ENCODE measurements at places on chromosomes 3 and 15.

- DNase-seq, result no peak
Observed at GRCh38 chr15:61049934-61050333, 179.2 kb downstream of the RORA start.

DNA sequence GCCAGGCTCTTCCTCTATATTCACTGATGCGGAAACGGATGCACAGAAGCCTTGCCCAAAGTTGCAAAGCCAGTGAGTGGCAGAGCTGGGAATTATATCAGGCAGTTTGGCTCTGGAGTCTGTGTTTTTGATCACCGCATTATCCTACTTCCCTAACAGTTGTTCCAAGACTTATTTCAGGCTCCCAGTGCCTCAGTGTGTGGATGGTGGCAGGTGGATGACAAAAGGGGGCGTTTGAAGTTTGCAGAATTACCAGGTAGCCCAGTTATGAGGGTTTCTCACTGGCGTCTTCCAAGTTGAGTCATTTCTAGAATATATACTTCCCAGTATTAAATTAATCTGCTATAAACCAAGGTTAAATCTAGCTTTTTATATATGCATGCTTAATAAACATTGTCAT lies 81.0 kb downstream of the USP13 start:
- no peak for DNase-seq

- no peak for DNase-seq
Observed at GRCh38 chr3:141619450-141619849, 118.6 kb upstream of the RNF7 start.

DNA sequence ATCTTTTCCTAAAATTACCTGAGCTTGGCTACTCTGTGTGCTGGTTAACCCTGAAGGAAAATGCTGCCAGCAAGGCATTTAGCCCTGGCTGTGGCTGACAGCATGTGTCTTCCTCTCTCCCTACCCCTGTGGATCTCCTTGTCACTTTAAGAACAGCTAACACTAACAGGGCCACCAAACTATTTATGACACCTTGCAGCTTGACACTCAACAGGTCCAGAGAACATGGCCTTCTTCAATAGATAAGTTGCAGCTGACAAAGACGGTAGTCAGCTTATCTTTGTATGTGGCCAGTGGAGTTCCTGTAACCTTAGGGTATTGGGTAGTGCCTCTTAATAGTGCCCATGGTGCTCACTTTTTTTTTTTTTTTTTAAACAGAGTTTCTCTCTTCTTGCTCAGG lies 32.0 kb upstream of the COPB2 start:
- DNase-seq, result no peak

GRCh38 chr15:78302579-78303312 lies 3.3 kb upstream of the SKIC8 start:
- DNase-seq, result no peak

GRCh38 chr15:96720656-96721055 lies 390.2 kb downstream of the NR2F2 start:
- DNase-seq, result no peak

DNA sequence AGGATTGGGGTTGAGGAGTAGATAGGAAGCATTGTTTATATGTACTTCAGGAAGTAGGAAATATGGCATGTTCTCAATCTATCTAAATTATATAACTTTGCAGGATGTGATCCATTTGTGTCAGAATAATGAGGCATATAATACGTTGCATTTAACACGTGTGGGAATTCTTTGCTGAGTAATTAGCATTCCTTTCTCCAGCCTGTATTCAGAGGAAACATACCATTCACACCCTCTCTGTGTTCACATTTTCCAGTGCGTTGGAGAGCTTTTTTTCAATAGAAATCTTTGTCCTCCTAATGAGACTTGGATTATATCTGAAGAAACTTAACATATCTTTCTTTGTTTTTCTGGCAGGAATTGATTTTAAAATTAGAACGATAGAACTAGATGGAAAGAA lies 33.0 kb upstream of the APH1B start:
- DNase-seq, result no peak

DNA sequence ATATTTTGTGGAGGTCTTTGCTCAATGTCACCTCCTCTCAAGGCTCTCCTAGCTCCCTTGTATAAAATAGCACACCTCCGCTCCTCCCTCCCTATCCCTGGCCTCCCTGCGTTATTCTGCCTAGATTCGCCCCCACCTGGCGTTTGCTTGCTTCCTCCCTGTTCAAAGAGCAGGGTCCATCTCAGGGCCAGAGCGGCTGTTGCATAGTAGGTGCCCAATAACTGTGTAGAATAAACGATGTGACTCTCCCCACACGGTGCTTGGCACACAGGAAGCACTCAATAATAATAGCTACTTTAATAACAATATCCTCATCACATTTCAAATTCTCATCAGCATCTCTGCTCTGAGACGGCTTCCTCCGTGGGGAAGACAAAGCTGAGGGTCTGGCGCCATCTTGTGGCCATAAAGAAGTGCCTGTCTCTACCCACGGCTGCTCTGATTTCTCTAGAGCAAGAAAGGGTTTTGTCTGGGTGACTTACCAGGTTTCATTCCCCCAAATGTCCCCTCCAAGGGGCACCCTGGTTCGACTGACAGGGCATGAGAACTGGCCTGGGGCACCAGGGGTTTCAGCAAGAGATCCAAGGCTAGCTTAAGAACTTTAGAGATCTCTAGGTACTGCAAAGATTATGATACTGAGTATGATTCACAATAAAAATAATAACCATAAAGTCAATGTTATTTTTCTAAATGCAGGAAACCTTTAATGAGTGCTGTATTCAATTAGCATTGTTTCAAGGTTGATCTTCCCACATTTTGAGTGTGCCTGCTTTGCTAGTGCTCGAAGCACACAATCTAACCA lies 16.1 kb downstream of the CD276 start:
- peak; percentile 7 for DNase-seq

GRCh38 chr3:155989536-155989935 lies 119.1 kb downstream of the GMPS start:
- no peak for DNase-seq

DNA sequence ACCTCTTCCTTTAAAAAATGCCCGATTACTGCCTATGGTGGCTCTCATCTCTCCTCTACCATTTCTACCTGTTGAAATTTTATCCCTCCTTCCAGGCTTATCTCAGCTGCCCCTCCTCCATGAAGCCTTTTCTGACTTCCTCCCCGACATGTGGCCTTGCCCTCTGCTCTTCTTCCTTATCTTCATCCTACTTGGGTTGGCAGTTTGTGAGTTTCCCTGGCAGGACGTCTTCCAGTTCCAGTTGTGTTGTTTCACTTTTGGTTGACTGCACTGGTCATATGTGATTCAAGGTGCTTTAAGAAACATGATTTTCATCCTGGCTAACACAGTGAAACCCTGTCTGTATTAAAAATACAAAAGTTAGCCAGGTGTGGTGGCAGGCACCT lies 4.4 kb downstream of the DLL4 start:
- no peak for DNase-seq

GRCh38 chr3:108319428-108320082 lies 23.2 kb downstream of the HHLA2 start:
- DNase-seq, result no peak

DNA sequence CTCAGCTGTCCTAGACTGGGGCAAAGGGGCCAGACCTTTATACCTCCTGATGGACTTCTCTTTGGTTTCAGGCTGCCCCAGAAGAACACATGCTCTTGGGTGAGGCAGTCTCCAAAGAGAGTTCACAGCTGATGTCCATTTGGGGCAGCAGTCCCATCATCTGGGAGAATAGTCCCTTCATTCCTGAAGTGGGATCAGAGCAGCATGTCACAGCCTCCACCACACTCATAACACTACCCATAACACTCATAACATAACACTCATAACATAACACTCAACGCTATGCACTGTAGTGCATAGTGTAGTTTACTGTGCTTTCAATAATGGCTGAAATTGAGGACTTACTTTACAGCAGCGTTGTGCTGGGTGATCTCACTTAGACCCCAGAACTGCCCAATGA lies 36.7 kb upstream of the PLCL2 start:
- DNase-seq, result no peak

- DNase-seq, result no peak
Observed at GRCh38 chr15:90087454-90088154, 14.7 kb downstream of the IDH2 start.

- no peak for DNase-seq
Observed at GRCh38 chr3:122299215-122299614, 25.8 kb upstream of the CSTA start.

GRCh38 chr15:69914960-69915359 lies 182.8 kb downstream of the TLE3 start:
- no peak for DNase-seq

DNA sequence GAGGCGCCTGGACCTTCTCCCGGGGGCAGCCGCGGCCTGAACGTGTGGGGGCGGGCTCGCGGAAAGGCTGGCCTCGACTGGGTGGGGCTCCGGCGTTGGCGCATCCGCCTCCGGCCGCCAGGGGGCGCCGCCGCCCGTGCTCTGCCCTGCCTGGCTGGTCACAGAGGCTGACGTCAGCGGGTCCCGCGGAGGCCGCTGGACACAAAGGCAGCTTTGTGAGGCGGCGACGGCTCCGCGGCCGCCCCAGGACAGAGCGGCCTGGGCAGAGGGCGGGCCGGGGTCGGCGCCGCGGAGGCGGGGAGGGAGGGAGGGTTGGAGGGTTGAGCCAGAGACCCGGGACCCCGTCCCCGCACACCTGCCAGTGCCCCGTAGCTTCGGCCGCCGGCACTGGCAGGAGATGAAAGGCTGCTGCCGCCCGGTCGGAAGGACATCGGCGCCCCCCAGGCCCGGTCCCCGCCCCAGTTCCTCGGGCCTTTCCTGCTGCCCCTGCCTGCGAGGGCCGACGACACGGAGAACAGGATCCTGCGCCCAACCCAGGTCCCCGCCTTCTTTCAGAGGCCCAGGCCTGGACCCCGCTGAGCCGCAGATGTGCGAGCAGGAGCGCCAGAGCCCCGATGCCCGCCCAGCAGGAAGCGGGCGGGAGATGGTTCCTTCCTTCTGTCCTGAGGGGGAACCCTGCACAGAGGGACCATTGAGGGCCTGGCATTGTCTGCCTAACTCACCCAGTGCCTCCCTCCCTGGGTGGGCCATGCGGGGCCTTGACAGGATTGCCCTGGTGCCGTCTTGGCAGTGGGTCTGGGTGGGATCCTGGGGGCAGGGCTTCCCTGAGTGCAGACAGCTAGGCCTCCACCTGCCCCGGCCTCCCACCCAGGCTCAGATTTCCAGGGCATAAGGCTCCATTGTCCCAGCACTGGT lies 8.7 kb upstream of the SEMA3B start:
- peak; percentile 74 for DNase-seq

- no peak for DNase-seq
Observed at GRCh38 chr3:158792709-158793108, 9.1 kb upstream of the MFSD1 start.

GRCh38 chr3:114527036-114527644 lies 233.3 kb downstream of the TIGIT start:
- no peak for DNase-seq

DNA sequence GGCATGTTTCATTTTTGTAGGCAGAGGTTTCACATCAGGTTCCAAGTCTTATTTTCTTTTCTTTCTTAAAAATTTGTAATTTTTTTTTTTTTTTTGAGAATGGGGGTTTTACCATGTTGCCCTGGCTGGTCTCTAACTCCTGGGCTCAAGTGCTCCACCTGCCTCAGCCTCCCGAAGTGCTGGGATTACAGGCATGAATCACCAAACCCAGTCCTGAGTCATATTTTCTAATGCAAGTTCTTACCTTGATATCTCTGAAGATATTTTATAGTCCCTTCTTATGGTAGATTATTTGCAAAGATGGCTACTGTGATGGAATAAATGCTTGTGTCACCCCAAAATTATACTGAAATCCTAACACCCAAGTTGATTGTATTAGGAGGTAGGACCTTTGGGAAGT lies 63.8 kb downstream of the SLC9A9 start:
- no peak for DNase-seq

DNA sequence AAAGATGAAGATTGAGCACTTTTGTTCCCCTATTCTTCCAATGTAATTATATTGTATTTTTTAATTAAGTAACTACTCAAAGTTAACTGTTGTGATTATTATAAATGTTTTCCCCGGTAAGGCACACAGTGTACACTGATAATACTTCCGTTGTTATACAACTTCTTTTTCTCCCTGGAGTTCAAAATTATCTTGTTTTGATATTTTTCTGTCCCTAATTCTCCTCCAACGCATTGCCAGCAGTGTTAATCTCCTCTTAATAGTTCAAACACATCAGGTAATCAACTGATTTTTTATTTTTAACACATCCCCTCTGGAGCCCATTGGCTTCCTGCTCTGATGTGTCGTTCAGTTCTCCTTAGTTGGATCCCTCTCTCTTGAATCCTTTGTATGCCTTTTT lies 32.3 kb upstream of the MFSD1 start:
- no peak for DNase-seq

GRCh38 chr15:89656116-89656815 lies 999 bp upstream of the KIF7 start:
- DNase-seq, result no peak

- no peak for DNase-seq
Observed at GRCh38 chr3:58657036-58657520, 9.5 kb downstream of the FAM3D start.

GRCh38 chr15:35867356-35867755 lies 321.4 kb upstream of the DPH6 start:
- DNase-seq, result no peak

DNA sequence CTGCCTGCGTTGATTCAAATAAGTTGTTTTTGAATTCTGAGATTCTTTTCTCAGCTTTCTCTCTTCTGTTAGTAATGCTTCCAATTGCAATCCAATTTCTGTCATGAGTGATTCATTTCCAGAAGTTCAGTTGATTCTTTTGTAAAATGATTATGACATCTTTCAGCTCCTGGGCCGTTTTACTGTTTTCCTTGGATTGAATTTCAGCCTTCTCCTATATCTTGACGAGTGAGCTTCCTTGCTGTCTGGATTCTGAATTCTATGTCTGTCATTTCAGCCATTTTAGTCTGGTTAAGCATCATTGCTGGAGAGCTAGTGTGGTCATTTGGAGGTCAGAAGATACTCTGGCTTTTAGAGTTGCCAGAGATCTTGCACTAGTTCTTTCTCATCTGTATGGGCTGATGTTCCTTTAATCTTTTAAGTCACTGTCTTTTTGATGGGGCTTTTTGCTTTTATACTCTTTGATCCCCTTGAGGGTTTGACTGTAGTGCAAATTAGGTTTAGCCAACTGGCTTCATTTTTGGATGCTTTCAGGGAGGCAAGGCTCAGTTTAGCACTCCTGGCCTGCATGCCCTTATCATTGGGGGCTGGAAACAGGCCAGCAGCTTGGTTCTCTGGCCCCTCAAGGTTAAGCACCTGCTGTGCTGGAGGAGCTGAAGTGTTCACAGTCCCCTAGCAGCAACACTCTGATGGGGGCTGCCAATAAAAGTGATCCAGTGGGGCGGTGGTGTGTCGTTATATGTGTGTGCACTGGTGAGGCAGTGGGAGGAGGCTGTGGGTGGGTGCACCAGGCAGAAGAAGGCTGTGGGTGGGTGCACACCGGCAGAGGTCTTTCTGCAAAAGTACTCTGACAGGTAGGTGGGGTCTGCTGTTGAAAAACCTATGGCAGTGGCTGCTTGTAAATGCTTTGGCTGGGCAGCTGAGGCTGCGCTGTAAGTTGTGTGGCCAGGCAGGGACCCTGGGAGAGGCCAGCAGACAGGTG lies 51.2 kb downstream of the MCTP2 start:
- no peak for DNase-seq

DNA sequence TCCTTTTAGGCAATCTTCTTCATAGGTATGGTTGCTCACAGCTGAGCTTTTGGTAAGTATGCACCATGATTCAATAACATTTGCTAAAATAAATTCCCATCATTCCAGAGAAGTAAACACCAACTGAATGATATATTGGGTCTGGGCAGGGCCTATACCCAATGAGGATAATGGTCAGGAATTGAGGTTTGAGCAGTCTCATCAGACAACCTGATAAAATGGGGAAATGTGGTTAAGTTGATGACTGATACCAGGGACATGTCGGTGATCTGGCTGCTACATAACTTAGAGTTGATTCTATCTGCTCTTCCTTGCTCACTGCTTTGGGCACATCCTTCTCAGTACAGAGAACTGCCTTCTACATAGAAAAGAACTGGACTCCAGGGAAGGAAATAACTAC lies 92.9 kb downstream of the GPR156 start:
- DNase-seq, result no peak
